ENCODE measurements at places on chromosomes 1 and 21. TPM values are rescaled to one million over a fixed set of nuclear protein-coding genes. Genes with fewer than 3 reads are reported as not detected.

Gene TMCO4
- total RNA-seq, result 0.82 TPM

Gene DMBX1
- total RNA-seq, result 0.82 TPM

Gene MASP2
- total RNA-seq, result 0.18 TPM

Gene CFHR4
- total RNA-seq, result not detected

Measured in cerebellum (tissue), 4 donors.